Right hindlimb (tissue), 1 donor: ENCODE measurements at places on chromosomes 5 and 9.
A peak's percentile ranks its signal among the peaks of the same experiment; 100 is the strongest.

DNA sequence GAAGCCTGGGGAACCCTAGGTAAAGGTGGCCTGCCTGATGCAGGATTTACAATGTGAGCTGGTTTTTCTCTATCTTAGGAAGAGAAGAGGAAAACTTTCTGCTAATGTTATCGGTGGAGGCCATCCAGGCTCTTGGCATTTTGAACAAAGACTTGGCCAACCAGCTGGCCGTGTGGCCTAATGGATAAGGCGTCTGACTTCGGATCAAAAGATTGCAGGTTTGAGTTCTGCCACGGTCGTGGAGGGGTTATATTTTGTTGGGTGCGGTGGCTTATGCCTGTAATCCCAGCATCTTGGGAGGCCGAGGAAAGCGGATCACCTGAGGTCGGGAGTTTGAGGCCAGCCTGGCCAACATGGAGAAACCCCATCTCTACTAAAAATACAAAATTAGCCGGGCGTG is 9.6 kb downstream of the C9orf152 start:
- DNase-seq = no peak

DNA sequence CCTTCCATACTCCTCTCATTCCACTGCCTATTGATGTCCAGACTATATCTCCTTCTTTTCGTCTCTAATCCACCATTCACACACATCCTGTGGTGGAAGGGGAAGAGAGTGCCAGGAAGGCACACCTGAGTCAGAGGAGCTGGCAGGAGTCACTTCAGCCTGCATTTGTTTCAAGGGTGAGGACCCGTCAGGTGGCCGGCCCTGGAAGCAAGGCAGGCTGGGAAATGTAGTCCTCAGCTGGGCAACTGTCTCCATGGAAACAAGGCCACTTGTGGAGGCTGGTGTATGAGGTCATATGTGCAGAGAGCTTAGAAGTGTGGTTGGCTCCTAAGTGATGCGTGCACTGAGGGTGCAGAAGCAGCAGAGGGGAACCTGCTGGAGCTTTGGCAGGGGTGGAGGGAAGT is 278.4 kb downstream of the NSG2 start:
- no peak for DNase-seq

DNA sequence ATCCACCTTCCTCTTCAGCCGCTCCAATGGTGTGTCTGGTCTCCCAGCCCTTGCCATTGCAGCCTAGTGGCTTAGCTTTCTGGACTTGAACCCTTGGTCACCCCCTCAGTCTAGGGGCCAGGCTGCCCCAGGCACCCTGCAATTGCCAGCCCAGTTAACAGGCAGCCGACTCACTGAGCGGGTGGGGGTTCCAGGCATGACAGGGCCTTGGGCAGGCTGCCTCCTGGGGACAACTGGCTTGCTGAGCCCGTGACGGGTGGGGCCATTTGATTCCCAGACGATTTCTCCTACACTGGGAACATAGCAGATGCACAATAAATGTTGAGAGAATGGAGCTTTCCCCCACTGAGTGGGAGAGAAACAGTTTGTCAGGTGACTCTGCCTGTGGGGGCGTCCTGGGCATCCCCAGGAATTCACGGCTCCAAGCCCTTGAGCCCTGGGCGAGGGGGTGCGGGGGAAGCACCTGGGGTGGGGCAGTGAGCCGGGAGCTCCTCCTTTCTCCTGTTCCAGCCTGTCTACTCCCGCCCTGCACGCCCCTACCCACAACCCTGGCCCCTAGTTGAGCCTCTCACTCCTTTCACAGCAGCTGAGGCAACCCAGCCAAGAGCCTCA is 12.6 kb upstream of the AQP7 start:
- no peak for DNase-seq

DNA sequence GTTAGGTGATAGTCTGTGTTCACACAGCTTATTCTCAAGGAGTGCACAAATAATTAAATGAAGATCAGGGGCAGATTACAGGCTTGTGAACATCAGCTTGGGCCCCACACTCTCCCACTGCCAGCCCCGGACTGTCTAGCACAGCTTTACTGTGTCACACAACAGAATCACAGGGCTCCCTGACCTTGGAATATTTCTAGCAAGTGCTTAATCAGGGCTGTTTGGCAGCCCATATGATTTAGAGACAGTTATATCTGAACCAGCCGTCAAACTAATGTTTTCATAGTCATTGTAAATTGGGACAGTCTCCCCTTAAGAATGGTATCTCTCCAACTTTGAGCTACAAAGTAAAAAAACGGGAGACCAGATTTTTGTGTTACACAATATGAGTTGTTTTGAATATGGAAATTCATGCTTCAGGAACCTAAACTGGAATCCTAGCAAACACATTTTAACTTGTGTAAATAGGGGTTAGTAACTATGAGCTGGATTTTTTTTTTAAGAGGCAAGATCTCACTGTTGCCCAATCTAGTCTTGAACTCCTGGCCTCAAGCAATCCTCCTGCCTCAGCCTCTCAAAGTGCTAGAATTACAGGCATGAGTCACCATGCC is 517.6 kb downstream of the BNC2 start:
- no peak for DNase-seq

DNA sequence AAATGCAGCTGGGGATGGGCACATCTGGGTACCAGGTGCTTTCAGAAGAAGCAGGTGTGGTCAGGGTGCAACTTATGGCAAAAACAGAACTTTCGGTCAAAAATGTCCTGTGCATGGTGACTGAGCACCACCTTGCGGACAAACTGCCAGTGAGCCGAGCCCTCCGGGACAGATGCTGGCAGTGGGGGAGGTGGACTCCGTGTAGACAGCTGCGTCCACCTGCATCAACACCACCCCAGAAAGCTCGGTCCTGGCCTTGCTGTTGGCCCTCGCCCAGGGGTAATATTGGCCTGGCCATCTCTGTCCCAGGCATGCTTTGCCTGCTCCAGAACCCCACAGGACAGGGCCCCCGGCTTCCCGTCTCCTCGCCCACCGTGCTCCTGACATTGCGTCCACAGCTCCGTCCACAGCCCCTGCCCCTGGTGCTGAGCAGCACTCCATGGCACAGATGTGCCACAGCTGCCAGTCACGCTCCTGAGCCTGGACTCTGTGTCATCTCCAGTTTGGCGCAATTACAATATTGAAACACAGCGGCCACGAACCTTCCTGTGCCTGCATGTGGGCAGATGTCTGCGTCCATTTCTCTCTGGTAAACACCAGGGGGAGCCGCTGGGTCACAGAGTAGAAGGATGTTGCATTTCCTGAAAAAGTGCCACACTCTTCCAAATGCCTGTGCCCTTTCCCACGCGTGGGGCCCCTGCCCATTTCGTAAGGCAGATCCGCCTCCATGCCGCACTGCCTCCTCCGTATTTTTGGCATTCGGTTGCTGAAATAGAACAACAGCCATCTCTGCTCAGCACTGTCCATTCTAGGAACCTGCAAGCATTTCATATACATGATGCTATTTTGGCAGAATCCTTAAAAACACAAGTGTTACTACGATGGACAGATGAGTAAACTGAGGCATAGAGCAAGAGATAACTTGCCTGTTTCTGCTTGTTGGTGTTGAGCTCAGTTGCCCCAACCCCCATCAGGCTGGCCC is 33.4 kb upstream of the SLC6A19 start:
- DNase-seq = peak; percentile 84

DNA sequence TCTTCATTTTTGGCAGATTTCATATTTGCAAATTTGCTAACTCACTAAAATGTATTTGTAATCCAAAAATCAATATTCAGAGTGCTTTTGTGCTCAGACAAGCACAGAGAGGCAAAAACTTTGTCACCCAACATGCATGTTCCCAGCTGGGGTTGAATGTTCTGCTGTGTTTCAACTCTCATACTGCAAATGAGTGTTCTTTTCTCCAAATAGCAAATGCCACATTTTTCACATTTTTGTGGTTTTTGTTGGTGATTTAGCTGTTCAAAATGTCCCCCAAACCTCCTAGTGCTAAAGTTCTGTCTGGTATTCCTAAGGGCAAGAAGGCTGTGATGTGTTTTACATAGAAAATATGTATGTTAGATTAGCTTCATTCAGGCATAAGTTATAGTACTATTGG is 87.3 kb upstream of the PCSK5 start:
- DNase-seq = no peak

GRCh38 chr9:6702707-6703106 is 55.1 kb upstream of the KDM4C start:
- no peak for DNase-seq

DNA sequence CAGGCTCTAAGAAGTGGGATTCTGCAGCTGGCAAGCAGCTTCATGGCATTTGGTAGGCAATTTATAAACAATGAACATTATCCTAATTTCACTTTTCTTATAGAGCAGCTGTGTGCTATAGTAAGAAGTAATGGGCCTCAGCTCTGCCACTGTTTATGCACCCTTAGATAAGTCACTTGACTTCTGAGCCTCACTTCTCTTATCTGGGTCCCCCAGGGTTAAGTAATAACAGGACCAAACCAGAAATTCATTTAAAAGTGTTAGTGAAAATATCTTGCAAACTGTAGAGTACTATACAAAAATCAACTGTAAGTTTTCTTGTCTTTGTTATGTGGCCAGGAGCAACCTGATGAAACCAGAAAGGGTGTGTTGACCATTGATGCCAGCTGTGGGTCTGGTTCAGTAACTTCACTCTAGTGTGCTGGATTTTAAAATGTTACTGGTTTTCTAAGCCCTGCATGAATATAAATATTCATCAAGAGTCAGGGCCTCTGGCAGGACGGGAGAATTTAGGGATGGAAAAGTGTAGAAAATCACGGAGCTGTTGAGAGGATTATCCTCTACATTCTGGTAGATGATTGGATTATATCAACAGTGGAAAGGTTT is 24.2 kb downstream of the TNFAIP8 start:
- DNase-seq = no peak

GRCh38 chr5:127186657-127187056 is 103.9 kb upstream of the MEGF10 start:
- no peak for DNase-seq

GRCh38 chr5:88964831-88965230 is 81.8 kb upstream of the MEF2C start:
- DNase-seq = no peak

- no peak for DNase-seq
Measured at GRCh38 chr5:161190086-161190485, 338.1 kb upstream of the ATP10B start.

- DNase-seq = no peak
Measured at GRCh38 chr9:105416840-105417239, 31.0 kb upstream of the FSD1L start.
